ENCODE measurements at places on chromosomes 1 and 21. TPM values are rescaled to one million over a fixed set of nuclear protein-coding genes. Genes with fewer than 3 reads are reported as not detected.

AIRE gene
- polyA plus RNA-seq, result 0.61 TPM

INTS7 gene
- polyA plus RNA-seq, result 6.0 TPM

DNA sequence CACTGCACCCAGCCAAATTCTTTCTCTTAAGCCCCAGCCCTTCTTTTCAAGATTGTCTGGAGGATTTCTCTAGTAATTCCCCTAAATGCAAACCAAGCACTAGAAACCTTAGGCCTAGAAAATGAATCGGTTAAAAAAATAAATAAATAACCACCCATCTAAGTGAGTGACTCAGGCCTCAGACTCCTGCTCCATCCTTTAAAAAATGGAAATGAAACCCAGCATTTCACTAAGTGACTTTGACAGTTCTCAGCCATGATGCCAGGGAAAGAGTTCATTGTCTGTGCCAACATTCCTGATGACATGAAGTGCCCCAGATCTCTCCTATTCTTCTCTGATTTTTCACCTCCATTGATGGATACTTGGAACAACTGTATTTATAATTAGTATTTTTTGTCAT lies 415.2 kb upstream of the DAB1 start:
- DNase-seq, result no peak

OR2G6 gene
- not detected for polyA plus RNA-seq

DNA sequence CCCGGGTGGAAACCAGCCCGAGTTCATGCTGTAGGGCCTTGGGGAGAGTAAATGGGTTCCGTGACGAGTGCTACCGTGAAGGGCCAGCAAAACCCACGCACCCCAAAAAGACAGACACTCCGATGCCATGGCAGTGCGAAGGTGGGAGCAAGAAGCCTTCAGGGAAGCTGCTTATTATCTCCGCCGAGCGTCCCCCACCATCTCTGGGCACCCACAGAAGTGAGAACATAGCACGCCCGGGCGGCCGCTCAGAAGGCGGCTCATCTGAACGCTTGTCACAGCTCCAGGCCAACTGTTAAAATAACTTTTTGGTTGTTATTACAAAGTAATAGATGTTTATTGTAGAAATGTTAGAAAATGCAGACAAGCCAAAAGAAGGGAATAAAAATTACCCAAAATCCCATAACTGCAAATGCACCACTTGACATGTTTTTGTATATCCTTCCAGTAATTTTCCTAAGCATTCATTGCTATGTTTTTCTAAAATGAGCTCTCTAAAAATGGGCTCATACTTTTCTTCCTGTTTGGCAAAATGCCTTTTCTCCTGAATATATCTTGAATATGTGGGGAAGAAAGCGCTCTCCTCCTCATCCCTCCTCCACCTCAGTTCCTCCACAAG lies 234.9 kb downstream of the NPHP4 start:
- DNase-seq, result no peak

- peak; percentile 81 for DNase-seq
Observed at GRCh38 chr1:181033128-181033798, 520 bp upstream of the MR1 start.
